ENCODE measurements at places on chromosomes 3 and 15.
A peak's percentile ranks its signal among the peaks of the same experiment; 100 is the strongest.

DNA sequence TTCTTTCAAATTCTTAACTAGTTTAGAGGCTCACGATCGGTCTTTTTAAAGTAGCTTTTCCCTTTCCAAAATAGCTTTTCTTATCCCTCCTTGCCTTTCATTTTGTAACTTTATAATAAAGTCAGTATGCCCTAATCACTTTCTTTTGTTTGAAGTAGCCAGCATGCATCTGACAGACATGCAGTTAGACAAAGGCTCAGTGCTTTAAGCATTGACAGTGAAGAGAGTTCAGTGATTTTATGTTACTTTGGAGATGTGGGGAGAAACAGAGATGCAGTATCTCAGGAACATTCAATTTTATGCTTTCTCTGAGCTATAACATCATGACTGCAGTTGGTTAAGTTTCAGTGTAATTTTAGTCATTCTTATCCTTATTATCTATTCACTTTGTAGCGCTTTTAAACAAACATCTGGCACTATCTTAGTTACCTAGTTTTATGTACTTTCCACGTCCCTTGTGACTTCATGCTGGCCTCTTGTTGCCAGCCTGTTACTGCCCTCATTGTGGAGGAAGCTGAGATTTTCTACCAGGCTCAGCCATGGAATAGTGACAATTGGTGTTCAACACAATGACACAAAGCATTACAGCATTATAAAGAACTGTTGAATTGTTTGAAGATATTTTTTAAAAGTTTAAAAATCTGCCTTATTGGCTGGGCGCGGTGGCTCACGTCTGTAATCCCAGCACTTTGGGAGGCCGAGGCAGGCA, 90.3 kb downstream of the AKAP13 start:
- no peak for DNase-seq

DNA sequence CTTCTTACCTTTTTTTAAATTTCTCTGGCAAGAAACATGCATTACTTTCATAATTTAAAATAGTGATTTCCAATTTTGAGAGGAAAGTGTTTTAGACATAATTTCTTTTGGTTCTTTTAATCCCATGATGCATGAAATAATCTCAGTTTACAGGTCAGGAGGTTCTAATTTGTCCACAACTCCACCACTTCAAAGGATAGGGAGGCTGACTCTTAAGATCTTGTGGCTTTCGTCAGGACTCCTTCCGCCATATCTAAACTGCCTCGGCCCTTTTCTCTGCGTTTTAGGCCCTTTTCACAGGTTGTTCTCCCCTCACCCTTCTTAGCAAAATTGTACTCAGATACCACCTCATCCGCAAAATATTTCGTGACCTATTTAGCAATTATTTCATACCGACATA, 8.0 kb downstream of the DYNC1LI1 start:
- DNase-seq = no peak

- DNase-seq = no peak
Observed at GRCh38 chr3:71395927-71396695, 187.4 kb downstream of the FOXP1 start.

DNA sequence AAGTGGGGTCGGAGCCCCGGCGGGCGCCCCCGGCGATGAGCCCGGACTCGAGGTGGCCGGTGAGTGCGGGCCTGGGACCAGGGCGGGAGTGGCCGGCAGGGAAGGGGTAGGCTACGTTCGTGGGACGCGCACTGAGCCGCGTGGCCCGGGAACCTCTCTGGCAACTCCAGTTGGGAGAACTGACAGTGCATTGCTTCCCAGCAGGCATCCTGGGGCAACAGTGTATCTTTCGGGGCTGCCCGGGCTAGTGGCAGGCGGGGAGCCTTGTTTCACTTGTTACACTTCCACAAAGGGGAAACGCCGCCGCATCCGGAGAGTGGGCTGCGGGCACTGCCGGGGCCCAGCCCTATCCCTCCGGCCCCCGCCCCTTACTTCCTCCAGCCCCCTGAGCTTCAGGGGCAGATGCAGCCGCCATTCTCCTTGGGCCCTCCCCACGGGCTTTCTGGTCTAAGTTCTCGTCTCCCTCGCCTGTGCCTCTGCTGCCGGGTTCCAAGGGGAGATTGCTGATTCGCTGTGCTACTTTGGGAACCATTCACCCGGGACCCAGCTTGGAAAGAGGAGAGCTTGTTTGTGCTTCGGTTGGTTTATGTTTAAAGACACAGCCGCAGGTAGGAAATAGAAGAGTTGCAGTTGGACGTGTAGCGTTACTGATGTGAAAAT, 675 bp downstream of the BRPF1 start:
- no peak for DNase-seq

- no peak for DNase-seq
Observed at GRCh38 chr15:67140078-67140833, 74.9 kb downstream of the SMAD3 start.

GRCh38 chr3:50525987-50526386, 22.6 kb upstream of the CACNA2D2 start:
- DNase-seq = peak; percentile 27

DNA sequence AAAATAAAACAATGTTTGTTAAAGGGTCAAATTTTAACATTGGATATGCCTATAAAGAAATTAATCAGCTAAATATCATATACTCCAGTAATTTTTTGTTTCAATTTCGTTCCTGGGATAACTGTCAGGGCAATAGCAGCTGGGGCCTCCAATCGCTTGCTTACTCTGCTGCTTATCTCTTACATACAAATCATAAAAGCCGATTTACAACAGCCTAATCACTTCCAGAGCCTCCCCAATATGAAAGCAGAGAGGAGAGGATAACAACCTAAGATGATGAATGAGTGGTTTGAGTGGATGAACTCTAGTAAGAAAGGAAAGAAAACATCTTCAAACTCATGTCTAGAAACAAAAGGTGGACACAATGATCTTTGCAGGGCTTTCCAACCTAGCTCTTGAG, 80.7 kb upstream of the PSMD6 start:
- no peak for DNase-seq

DNA sequence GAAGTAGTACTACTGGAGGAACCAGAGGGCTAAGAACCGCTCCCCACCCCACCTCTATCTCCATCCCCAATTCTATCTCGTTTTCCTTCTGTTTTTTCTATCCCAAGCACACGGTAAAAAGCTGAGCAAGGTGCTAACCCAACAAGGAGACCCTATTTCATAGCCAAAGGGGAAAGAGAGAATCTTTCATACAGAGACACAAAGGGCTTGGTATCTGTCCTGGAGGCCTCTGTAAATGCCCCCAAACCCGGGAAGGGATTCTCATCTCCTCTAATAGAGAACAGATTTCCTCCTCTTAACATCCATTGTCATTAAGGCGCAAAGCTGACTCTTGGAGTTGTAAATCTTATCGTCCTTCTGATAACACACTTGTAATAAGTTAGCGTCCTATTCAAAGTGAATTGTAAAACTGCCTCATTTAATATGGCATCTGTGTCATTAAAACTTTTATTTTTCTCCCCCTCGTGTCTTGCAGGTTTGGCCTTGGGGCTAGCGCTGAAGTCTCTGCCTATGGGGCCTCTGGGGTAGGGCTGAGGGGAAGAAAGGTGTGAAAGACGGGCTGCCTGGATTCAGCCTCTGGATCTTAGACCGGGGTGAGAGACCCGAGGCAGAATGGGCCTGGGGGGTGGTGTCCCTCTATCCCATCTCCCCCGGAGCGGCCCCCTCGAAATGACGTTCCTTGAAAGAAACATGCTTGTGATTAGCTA, 12.1 kb downstream of the NR2F2 start:
- DNase-seq = no peak
